A549 treated with RU486 at 1 μM for 4 hours (cell line): ENCODE measurements at places on chromosomes 4 and X. TPM values are rescaled to one million over a fixed set of nuclear protein-coding genes. Genes with fewer than 3 reads are reported as not detected.

The DUSP21 gene
- not detected in 5 replicates for total RNA-seq

The TLR6 gene
- total RNA-seq = 2.8 to 4.1 TPM (median 3.8 TPM) in 5 replicates

The CTSO gene
- total RNA-seq = 0.57 to 1.3 TPM (median 1.0 TPM) in 5 replicates

The NXF2B gene
- total RNA-seq = not detected in 5 replicates

The TRMT10A gene
- total RNA-seq = 3.6 to 5.6 TPM (median 4.1 TPM) in 5 replicates

The TGIF2LX gene
- total RNA-seq = not detected in 5 replicates

The DRD5 gene
- total RNA-seq = not detected in 5 replicates
